ENCODE measurements at places on chromosomes 13 and 19.

GRCh38 chr13:33758113-33758512 is 59.8 kb upstream of the RFC3 start:
- DNase-seq, result no peak

DNA sequence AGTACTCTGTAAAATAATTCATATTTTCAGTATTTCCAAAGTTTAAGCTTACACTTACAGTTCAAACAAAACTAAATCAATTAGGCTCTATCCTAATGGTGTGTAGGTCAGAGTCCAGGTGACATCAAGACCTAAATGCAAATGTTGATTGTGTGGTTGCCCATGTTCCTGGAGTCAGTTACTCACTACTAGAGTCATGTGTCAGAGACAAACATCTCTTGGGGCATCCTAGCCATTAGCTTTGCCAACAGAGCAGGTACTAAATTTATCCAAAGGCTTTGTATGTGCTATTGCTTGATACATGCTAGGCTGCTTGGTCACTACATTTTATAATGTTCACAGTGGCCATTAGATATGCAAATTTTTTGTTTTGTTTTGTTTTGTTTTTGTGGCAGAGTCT is 11.7 kb downstream of the SPRY2 start:
- DNase-seq, result no peak

- no peak for DNase-seq
Observed at GRCh38 chr13:28750187-28751045, 31.6 kb upstream of the SLC46A3 start.

GRCh38 chr13:42173789-42174343 is 98.1 kb upstream of the AKAP11 start:
- no peak for DNase-seq

- no peak for DNase-seq
Observed at GRCh38 chr19:14699641-14700040, 9.8 kb downstream of the ZNF333 start.

GRCh38 chr13:79581870-79582315 is 100.9 kb downstream of the NDFIP2 start:
- DNase-seq, result no peak

GRCh38 chr13:47303626-47304025 is 406.8 kb upstream of the HTR2A start:
- DNase-seq, result no peak
